Activated naive CD4-positive, alpha-beta T cell treated with anti-CD3 and anti-CD28 coated beads, Interleukin-2, amount 50 U/mL, for 72 hours (primary cell): ENCODE measurements at places on chromosomes 11 and 22. TPM values are rescaled to one million over a fixed set of nuclear protein-coding genes. Genes with fewer than 3 reads are reported as not detected.

DNA sequence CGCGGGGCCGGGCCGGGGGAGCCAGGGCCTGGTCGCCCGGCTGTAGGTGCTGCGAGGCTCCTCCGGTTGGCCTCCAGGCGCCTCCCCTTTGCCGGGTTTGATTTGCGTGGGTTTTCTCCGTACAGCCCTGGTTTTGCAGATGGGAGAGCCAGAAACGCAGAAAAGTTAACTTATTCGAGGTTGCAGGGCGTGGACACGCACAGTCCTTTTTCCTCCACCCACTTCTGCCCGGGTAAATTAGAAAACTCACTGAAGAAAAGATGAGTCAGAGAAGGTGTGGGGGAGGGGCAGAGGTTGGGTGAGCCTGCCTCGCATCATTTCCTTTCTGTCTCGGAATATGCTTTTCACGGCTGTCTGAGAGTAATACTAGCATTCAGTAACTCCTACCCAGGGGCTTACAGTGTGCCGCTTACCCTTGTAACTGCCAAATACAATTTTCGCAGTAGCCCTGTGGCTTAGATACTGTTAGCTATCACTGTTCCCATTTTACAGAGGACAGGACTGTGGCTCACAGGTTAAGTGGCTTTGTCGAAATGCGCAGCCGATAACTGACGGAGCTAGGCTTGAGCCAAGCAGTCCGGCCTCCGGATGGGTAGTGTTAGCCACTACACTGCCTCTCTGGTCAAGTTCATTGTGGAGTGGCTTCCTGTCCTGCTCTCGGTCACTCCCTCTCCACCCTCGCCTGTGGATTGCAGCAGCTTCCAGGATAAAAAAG, 812 bp downstream of the FADD start:
- DNase-seq, result peak; percentile 76

- peak; percentile 40 for DNase-seq
Measured at GRCh38 chr22:47372111-47372581, 609.7 kb downstream of the TBC1D22A start.

DNA sequence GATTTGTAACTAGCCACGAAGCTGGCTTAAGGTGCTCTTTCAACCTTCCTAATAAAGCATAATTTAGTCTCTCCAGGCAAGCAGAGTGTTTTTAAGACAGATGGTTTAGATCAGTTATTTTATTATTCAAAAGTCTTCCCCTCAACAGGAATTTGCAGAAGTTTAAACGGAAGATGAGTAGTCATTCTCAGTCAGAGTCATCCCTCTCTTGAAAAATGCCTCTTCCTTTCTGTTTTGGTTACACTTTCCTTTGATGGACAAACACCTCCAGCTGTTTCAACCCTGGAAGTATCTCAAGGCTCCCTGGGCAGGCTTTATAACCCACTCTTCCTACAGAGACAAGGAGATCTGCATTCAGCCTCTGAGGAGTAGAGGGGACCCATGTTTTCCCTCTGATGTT, 60.3 kb upstream of the POU2AF2 start:
- no peak for DNase-seq

DNA sequence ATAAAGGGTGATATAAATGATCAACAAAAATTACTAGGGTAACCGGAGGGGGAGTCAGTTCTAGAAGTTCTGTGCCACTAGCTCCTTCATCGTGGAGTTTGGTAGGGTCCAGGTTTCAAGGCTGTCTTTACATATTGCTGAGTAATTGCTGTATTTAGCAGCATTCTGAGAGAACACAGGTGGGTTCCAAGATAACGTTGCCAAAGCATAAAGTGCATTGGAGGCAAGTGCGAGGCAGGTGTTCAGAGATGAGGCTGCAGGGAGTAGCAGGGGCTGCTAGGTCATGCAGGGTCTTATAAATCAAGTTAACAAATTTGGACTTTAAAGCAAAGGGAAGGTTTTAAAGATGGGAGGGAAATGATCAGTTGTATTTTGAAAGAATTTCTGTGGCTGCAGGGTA, 17.8 kb downstream of the SGSM3 start:
- DNase-seq, result no peak

The KDM4E gene
- total RNA-seq, result not detected

GRCh38 chr11:13465909-13466371, 2.9 kb upstream of the BTBD10 start:
- no peak for DNase-seq

The OR2D2 gene
- total RNA-seq, result 0.37 TPM

DNA sequence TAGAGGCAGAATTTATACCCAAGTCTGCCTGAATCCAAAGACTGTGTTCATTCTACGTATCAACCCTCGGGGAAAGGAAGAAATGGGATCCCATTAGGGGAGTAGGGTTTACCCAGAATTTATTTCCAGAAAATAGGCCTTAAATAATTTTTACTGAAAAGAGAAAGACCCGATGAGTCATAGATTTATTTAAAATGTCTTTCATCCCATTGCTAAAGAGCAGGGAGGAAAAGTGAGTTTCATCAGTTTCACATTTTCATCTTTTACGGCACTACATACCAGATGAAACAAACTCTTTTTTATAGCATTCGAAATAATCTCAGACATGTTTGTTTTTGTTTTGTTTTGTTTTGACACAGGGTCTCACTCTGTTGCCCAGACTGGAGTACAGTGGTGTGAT, 31.3 kb downstream of the SLC1A2 start:
- no peak for DNase-seq

DNA sequence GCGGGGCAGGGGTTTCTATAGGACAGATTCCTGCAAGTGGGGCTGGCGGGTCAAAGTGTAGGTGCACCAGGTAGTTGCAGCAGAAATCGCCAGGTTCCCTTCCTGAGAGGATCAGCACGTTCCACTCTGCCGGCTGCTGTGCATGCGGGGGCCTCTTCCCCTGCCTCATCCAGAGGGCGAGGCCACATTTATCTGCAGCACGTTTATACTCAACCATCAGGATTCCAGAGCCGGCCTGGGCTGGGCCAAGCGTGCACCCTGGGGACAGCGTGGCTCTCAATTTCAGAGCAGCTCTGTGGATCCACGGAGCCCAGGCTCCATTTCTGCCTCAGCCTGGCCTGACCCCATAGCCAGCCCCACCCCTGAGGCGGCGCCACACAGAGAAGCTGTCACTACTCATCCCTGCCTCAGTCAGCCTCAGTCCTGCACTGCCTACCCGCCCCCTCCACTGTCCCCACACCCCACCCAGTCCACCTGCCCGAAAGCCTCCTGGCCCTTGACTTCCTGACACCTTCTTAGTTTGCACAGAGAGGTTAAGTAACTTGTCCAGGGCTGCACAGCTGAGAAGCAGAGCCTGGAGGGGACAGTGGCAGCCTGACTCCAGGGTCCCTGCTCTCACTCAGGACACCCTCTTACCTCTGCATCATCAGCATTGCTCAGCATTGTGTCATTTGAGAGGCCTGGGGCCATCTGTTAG, 45.9 kb upstream of the RTL6 start:
- DNase-seq, result no peak

GRCh38 chr11:104361975-104362374, 198.0 kb upstream of the PDGFD start:
- no peak for DNase-seq

The RIMBP3C gene
- total RNA-seq, result 0.25 TPM

DNA sequence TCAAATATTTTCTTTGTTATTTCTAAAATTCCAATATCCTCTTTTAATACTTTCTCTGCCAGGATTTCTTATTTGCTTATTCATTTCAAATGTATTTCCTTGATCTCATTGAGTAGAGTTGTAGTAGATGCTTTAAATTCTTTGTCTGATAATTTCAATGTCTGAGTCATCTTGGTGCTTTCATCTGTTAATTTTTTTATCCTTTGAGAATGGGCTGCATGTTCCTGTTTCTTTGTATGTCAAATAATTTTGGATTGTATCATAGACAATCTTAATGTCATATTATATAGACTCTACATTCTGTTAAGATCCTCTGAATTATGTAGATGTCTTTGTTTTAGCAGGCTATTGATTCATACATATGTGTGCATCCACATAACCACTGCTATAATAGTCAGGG, 57.5 kb downstream of the MYEOV start:
- DNase-seq, result no peak
